ENCODE measurements at places on chromosomes 5 and 9.
A peak's percentile ranks its signal among the peaks of the same experiment; 100 is the strongest.

DNA sequence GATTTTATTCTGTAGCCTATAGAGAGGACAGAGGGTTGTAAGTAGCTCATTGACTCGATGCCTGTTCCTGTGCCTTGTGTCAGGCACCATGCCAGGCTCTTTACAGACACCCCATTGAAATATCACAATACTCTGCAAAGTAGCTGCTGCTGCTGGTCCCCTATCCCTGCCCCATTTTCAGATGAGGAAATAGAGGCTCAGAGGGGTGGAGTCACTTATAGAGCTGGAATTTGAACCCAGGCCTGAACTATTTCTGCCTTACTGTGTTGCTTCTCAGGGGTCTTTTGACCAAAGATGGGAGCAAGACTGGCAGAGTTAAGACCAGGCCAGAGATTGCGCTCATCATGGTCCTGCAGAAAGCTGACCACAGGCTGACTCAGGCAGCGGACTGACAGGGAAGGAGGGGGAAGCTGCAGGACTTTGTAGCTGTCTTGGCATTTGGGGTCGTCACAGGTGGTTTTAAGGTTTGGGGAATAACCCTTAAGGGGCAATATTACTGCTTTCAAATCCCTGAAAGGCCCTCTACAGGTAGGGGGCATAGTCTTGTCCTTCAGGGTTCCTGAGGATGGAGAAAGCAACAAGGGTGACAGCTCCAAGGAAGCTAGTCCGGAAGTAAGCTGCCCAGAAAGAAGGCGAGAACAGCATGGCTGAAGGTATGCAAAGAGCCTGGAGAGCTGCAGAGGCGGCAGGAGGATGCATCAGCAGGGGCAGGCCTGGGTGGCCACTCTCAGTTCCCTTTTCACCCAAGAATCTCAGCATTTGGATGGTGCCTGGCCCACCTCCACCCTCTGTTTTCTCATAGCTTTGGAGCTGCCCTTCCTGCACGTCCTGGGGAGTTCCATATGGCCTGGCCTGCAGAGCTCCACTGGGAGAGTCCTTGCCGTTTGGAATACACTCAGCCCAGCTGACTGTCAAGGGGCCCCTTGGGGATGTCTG lies 18.3 kb upstream of the NDST1 start:
- DNase-seq: peak; percentile 36

GRCh38 chr9:114505187-114506081 lies at the start of gene WHRN:
Gene WHRN (minus strand): TSS chr9:114505473. CDS start chr9:114504801, 672 bp downstream.
- DNase-seq: peak; percentile 88

- no peak for DNase-seq
Observed at GRCh38 chr5:76483433-76483832, 80.3 kb downstream of the IQGAP2 start.

DNA sequence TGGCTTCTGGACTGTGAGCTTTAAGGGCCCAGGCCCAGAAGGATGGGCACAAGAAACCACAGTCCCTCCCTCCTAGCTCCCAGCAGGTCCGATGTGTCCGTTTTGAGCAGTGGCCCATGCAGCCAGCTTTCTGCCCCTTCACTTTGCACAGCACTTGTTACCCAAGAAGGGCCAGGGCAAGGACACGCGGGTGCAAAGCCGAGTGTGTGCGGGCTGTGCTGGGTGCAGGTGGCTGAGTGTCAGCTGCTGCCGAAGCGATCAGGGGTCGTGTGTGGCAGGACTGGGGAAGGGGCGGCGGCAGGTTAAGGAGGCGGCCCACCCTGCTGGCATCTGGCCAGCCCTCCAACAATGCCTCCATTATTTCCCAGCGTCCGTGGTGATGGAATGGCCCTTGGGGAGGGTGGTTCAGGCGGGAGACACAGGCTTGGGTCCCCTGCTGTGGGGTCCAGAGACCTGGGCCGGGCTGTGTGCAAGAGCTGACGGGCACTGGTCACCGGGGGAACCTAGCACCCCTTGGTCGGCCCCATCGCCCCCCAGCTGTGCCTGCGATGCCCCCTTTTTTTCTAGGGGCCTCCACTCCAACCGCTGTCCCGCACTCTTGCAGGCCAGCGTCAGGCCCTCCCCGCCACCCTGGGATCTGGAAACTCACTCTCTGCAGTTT lies 653 bp downstream of the LHX3 start:
- DNase-seq: no peak

DNA sequence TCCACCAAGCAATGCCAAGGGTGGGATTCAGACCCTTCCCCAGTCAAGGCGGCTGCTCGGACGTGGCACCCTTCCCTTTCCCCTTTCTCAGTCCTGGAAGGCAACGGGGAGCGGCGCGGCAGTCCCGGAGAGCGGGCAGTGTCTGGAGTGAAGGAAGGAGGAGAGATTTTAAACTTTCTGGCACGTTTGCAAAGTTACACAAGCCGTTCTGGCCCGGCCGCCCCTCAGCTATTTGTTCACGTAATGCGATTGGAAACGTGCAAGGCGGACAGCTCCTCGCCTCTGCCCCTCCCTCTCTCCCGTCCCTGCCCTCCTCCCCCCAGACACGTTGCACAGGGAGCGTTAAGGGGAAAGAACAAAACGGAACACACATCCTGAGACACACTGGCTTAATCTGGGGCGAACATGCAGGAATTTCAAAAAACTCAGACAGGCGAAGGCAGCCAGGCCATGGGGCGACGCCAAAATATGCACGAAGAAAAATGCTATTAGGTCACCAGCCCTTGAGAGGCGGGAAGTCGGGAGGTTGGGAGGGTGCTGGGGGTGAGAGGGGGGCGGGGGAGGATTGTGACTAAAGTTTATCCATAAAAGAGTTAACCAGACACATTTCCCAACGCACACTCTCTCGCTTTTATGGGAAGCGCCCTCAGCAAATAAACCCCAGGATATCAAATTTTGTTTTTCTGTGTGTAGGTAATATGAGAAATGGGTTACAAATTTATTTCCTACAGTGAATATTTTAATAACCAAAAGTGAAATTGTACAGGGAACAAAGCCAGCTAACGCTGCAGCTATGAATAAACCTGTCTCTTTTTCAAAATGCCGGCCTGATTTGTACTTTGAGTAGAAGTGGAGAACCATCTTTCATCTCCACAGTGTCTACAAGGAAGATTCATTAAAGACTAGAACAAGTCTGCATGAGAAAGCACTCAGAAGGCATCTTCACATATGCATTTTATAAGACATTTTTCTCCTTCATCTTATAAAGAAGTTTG lies at the start of gene LOX:
LOX (minus strand) TSS at position 144 of the 995 bp plus-strand sequence. CDS start 274 bp downstream, outside the sequence.
- DNase-seq: no peak

DNA sequence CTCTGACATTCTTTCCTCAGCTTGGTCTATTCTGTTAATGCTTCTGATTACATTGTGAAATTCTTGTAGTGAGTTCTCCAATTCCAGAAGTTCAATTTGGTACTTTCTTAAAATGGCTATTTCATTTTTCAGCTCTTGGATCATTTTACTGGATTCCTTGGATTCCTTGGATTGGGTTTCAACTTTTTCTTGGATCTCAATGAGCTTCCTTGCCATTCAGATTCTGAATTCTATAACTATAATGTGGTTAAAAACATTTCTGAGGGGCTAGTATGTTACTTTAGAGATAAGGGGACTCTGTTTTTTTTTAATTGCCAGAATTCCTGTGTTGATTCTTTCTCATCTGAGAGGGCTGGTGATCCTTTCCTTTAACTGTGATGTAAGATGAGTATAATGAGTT lies 136.4 kb downstream of the MCTP1 start:
- no peak for DNase-seq

DNA sequence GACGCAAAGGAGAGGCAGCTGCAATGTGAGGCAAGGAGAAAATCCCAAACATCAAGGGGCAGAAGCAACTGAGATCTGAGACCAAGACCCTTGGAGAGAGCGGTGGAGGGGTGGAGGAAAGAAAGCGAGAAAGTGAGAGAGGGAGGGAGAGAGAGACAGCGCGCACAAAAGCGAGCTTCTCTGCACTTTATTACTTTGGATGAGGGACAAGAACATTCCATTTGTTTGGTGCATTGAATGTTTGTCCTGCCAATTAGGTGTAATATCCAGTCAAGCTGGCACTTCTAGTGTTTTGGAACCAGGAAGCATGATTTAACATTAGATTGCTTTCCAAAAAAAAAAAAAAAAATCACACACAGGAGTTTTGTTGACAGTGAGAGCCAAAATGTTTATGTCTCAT lies 1.4 kb downstream of the CAST start:
- no peak for DNase-seq

DNA sequence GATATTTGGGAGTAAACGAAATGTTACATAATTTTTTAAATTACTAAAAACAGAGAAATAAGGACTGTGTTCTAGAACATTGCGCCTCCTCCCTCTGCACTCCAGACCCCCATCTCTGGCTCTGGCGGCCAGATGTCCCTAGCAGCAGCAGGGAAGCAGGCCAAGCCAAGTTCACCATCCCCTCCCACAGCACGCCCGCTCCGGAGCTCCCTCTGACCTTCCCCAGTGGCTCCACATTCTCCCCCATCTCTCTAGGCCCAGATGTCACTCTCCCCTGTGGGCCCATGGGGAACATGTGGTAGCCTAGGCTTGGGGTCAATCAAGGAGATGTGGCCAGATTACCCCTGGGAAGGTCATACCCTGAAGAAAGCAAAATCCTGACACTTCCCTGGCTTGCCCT lies 6.3 kb upstream of the WNK2 start:
- no peak for DNase-seq

DNA sequence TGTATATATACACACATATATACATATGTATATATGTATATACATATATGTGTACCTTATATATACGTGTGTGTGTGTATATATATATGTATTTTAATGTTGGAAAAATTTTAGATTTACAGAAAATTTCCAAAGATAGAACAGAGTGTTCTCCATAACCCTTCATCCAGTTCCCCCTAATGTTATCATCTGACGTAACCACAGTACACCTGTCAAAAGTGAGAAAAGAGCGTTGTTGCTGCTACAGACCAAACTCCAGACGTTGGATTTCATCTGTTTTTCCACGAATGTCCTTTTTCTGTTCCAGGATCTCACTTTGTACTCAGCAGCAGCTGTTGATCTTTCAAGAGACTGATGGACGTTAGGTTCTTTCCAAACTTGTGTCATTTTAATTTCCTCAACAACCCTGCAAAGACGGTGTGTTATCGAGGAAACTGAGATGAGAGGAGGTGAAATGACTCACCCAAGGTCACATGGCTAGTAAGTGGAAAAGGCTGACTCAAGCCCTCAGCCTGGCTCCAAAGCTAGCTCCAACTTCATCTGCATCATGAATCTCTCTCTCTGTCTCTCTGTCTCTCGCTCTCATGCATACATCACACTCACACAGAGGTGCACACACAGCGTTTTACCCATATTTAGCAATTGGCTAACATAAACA lies 17.0 kb upstream of the NTNG2 start:
- DNase-seq: no peak

DNA sequence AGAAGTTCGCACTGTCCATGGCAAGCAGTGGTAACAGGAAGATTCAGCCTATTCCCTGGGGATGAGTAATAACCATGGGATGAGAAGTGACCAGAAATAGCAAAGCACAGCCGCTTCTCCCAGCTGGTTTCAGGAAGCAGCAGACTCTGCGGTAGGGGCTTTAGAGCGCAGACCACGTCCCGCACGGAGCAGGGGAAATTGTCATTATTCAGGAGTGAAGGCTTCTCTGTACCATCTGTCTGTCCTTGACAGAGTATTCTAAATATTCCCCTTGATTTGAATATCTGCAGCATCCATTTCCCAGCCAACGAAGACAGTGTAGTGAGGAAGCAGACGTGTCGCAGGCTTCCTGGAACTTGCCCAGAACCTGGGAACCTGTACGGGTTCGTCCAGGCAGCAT lies 159.6 kb downstream of the NXNL2 start:
- DNase-seq: no peak

DNA sequence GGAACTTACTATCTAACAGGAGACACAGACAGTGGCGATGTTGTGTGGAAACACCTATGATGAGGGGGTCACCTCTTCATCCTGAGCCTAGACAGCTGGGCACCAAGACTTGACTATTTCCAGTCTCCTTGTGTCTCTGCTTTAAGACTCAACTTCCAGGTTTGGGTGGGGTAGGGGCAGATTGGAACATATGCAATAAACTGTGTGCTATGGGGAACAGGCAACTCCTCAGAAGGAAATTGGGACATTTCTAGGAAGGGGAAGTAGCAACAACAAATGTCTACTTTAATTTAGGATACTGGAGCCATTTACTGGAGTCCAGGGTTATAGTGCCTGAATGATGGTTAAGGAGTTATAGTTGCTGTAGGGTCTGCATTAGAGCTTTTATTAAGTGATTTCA lies 57.3 kb downstream of the FGF18 start:
- no peak for DNase-seq

- DNase-seq: no peak
Observed at GRCh38 chr9:93255494-93255867, 71.5 kb downstream of the WNK2 start.

- DNase-seq: no peak
Observed at GRCh38 chr5:16437977-16438376, 27.6 kb downstream of the ZNF622 start.

GRCh38 chr5:35061211-35061770 lies 13.5 kb upstream of the AGXT2 start:
- DNase-seq: no peak

DNA sequence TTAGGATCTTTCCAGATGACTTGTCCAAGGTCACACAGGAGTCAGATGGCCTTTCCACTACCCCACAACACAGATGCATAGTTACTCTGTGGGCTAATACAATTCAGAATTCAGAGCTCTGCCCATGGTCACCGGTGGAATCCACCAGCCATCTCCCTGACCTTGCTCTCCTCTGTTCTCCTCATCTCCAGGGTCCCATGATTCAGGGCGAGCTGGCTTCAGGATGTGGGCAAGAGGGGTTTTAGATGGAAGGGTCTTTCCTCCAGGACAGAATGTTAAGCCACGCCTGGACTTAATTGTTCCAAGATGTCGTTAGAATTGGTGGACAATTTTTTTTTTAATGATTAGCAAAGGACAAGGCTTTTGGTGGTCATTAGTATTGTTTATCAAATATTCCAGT lies 81.7 kb upstream of the LARP1 start:
- DNase-seq: no peak

GRCh38 chr9:93225417-93225816 lies 41.5 kb downstream of the WNK2 start:
- no peak for DNase-seq

DNA sequence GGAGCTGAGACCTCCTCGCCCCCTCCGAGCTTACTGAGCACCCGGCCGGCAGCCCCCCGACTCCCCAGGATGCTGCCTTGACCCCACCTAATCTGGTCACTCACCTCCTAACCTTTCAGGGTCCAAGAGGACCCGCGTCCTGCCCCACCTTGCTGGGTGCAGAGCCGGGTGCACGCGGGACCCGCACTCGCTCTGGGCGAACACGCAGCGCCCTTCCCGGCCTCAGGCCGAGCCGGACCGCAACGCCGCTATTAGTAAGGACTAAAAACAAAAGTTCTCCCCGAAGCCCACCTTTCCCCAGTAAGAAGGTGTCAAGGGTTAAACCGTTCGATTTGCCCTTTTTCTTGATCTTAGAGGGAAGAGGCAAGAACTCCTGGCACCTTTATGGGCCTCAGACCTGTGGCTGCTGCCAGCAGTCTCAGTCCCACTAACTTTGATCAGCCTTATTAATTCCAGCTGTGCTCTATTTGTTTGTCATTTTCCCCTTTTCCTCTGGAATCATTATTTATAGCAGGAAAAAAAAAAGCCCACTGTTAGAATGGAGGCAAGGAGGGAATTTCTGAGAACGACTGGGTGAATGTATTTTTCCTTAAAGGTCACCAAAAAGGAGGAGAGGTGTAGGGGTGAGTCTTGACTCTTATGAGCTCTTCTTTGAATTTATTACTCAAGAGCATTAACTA lies 10.5 kb downstream of the IRX2 start:
- DNase-seq: no peak

All from caudate nucleus (tissue), 63 donors.